ENCODE measurements at places on chromosomes 11 and 22.

DNA sequence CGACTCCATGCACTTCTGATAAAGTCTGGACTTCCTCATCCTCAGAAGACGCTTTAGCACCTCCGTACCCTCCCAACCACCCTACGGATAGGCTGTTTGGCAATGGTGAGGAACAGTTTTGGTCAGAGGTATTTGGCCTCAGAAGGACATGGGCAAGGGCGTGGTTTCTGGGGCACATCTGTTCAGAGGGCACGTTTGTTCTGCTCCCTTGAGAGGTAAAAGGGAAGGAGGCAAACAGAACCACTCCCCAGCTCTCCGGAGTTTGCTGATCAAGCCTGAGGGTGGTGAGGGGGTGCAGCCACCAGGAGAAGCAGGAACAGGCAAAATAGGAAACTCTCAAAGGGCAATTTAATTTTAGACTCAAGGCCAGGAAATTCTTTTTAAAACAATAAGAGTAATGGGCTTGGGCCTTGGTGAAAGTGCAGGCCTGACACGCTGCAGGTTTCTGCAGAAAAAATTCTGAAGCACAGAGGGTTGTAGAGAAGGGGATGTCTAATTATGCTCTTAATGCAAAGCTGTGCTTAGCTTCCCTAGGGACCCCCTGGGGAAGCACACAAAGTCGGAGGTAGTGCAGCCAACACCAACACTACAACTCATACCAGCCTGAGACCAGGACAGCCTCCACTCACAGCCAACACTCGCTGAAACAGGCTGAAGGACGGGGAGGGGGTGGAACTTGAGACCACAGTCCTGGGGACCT lies 23.3 kb downstream of the ETS1 start:
- DNase-seq, result peak; percentile 13

GRCh38 chr11:44065161-44065661 lies 859 bp upstream of the ACCS start:
- no peak for DNase-seq

- DNase-seq, result peak; percentile 1
Observed at GRCh38 chr11:113778111-113778910, 1.3 kb upstream of the CLDN25 start.

GRCh38 chr22:37316875-37317371 lies 34.6 kb downstream of the CYTH4 start:
- peak; percentile 87 for DNase-seq

GRCh38 chr11:19602406-19602805 lies 110.2 kb upstream of the NAV2 start:
- no peak for DNase-seq

GRCh38 chr11:1392561-1392960 lies 2.8 kb downstream of the BRSK2 start:
- no peak for DNase-seq

- peak; percentile 44 for DNase-seq
Observed at GRCh38 chr22:30421695-30422480, 3.7 kb upstream of the MTFP1 start.

- peak; percentile 93 for DNase-seq
Observed at GRCh38 chr22:36913427-36914389, at the start of gene CSF2RB. Gene CSF2RB, plus strand, starts transcription at chr22:36913628. Its CDS starts 8,580 bp downstream, at chr22:36922208.

DNA sequence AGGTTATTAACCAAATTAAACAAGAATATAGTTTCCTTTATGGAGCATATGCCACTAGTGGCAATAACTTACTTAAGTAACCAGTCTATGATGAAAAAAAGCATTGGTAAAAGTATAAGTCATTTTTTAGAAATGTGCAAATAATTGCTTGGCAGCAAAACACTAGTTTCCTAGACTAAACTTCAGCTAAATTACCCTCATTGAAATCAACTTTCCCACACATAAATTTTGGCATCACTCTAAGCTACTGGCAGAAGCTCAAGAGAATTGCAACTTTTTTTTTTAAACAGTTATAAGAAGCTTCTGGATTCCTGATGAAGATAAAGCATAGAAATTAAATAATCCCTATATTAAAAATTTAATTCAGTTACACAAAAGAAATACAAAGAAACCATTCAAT lies 12.5 kb downstream of the CCDC34 start:
- DNase-seq, result no peak

DNA sequence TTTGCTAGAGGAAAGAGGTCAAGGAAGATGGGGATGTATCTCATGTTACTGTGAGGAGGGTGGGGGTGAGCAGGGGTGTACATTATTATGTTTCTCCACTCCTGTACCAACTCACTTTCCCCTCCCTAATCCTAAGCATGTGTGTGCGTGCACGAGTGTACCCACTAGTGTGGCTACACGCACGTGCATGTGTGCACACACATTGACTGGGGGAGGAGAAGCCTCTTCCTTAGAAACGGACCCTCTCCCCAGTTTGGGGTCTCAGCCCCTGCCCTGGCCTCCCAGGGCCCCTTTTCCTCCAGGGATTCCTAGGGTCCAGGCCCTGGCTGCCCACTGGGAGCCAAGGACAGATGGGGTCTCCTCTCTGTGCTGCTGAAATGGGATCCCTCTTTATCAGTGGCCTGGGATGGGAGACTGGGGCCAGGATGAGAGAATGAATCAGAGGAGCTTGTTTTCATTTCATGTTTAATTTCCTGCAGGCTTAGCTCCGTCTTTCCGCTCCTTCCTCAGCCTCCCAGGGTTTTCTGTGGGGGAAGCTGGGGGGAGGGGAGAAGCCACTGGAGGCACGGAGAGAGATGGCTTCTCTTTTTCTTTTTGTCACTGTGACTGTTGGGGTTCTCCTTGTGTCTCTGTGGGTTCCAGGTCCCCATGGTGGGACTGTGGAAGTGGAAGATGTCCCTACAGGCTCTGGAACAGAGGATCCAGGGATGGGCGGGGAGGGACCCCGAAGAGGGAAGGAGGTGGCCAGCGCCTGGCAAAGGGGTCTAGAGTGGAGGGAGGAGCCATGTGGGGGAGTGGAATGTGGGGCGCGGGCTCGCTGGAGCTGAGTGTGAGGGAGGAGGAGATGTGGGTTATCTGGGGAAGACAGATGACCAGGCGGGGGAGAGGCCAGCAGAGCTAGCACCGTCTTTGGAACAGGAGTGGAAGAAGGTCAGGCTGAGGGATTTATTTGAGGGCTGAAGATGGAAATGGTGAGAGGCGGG lies 40.3 kb downstream of the ALX4 start:
- no peak for DNase-seq

DNA sequence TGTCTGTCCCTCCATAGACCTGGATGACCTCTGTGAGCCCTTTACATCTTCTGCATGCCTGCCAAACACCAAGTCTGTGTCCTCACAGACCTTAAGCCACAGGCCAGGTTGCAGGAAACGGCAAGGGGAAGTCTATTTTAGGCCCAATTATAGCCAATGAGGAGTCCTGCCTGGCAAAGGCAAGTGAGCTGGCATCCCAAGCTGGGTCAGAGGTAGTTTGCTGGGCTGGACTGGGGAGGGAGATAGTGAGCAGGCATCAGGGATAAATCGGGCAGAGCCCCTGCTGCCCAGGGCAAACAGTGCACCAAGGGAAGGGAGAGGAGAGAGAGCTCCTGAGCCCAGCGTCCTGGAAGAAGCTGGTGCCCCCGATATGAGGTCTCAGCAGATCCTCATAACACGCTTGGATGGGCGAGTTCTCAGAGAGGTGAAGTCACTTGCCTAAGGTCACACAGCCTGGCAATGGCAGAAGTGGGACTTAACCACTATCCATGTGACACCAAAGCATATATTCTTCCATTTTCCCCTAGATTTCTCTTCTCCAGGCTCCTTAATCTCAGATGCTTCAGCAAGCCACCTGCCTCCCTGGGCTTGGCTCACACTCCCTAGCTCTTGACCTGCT lies 3.7 kb upstream of the RELT start:
- DNase-seq, result peak; percentile 25

DNA sequence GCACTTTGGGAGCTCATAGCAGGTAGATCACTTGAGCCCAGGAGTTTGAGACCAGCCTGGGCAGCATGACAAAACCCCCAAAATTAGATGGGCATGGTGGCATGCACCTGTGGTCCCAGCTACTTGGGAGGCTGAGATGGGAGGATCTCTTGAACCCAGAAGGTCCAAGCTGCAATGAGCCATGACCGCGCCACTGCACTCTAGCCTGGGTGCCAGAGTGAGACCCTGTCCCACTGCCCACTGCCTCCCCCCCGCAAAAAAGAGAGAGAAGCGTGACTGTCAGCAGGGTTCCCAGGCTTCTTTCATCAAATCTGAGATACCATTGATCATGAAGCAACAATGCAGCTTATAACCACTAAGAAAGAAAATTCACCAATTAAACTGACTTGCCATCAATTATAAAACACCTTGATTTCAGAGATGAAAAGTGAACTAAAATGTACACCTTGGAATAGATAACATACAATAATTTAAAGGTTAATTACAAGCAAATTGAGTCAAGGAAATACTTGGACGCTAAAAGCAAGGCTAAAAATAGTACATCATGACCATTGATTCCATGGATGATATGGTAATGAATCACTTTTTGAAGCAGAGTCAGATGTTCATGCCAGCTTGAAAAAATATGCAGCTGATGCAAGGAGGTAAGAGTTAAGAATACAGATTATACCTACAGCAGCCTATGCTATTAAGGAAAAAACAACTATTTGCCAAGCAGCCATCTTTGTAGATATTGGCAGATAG lies 90.8 kb upstream of the ALKBH3 start:
- DNase-seq, result no peak

GRCh38 chr11:2742611-2743426 lies 43.0 kb upstream of the KCNQ1OT1 start:
- no peak for DNase-seq

GRCh38 chr22:36154423-36154945 lies 6.1 kb downstream of the APOL3 start:
- no peak for DNase-seq

GRCh38 chr22:36360871-36361383 lies 26.8 kb downstream of the MYH9 start:
- DNase-seq, result no peak

Measured in suppressor macrophage treated with lipopolysaccharide for 4 hours (primary cell).